AG04450 (cell line): ENCODE measurements at places on chromosomes 3 and 15. TPM values are rescaled to one million over a fixed set of nuclear protein-coding genes. Genes with fewer than 3 reads are reported as not detected.

Gene PLXND1
- 37.1 and 47.7 TPM in 2 replicates for polyA plus RNA-seq

Gene CCR8
- not detected in 2 replicates for polyA plus RNA-seq

Gene OR5K2
- not detected in 2 replicates for polyA plus RNA-seq

Gene DUOXA2
- polyA plus RNA-seq, result not detected in 2 replicates

Gene CEP70
- polyA plus RNA-seq, result 9.8 and 14.6 TPM in 2 replicates

Gene VPS13C
- 17.8 and 18.4 TPM in 2 replicates for polyA plus RNA-seq

Gene FETUB
- not detected in 2 replicates for polyA plus RNA-seq

Gene LPP
- polyA plus RNA-seq, result 64.2 and 76.3 TPM in 2 replicates

Gene NPAP1
- not detected in 2 replicates for polyA plus RNA-seq

Gene IFRD2
- 19.3 and 20.6 TPM in 2 replicates for polyA plus RNA-seq

Gene A4GNT
- polyA plus RNA-seq, result not detected in 2 replicates

Gene MCF2L2
- polyA plus RNA-seq, result not detected in 2 replicates

DNA sequence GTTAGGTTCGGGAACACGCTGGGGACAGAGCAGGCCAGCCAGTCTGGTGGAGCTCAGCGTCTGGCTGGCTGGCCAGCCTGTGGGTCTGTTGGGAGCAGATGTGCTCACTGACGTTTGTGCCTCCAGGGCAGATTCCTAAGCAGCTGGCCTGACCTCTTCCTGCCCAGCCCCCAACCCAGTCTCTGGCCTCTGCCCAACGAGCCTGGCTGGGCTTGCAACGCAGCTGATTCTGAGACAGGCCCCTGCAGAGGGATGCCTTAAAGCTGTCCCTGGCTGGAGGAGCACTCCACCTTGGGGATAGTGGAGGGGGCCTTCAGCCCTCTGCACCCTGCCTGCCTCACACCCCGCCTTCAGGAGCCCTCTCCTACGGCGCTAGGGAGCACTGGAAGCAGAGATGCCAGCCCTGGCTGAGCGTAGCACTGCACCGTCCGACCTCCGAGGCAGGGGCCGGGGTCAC, 46.0 kb downstream of the KLF13 start:
- peak; percentile 34 for DNase-seq

GRCh38 chr3:81218023-81218422, 543.4 kb downstream of the GBE1 start:
- DNase-seq, result no peak

GRCh38 chr15:44738340-44738984, 2.1 kb downstream of the TRIM69 start:
- DNase-seq, result peak; percentile 39

DNA sequence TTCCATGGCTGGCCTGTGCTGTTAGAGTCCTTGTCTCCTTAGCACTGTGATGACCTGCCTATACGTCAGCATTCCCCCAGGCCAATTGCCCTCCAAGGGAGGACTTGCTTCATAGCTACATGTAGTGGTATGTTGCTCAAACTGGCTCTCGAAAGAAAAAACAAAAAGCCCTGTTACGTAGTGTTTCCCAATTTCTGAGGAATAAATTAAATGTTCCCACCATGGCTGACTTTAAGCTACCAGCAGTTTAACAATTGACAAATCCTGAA, 54.6 kb downstream of the WNT7A start:
- DNase-seq, result no peak

DNA sequence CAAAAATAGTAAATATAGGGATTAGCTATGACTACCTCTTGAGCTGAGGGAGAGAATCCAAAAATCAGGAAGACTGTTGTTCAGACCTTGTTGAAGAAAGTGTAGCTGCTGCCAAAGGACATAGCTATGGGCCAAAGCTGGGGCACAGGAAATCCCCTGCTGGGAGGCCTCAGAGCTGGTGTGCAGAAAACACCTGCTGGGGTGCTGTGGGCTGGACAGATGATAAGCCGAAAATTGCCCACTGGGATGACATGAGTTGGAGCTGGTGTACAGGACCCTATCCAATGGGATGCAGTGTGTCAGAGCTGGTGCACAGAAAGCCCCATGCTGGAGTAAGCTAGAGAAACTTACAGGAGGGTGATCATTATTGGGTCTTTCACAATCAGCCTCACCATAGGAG, 121.9 kb downstream of the NEO1 start:
- no peak for DNase-seq

DNA sequence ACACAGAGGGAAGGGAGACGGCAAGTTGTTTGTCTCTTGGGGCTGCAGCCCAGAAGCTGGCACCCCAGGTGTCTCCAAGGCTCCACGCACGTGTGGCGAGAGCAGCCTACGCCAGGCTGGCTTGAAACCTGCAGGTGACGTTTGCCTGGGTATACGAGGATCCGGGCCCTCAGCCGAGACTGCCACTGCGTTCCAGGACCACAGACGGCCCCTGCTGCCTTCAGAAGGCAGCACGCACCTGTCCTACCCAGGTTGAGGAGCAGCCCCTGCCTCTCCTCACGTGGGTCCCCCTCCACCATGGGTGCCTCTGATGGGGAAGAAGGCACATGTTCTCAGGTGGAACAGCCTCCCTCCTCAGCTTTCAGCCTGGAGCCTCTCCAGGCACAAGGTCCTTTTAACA, 75.3 kb upstream of the PRR20G start:
- no peak for DNase-seq

GRCh38 chr15:67098768-67099282, 33.4 kb downstream of the SMAD3 start:
- DNase-seq, result no peak

DNA sequence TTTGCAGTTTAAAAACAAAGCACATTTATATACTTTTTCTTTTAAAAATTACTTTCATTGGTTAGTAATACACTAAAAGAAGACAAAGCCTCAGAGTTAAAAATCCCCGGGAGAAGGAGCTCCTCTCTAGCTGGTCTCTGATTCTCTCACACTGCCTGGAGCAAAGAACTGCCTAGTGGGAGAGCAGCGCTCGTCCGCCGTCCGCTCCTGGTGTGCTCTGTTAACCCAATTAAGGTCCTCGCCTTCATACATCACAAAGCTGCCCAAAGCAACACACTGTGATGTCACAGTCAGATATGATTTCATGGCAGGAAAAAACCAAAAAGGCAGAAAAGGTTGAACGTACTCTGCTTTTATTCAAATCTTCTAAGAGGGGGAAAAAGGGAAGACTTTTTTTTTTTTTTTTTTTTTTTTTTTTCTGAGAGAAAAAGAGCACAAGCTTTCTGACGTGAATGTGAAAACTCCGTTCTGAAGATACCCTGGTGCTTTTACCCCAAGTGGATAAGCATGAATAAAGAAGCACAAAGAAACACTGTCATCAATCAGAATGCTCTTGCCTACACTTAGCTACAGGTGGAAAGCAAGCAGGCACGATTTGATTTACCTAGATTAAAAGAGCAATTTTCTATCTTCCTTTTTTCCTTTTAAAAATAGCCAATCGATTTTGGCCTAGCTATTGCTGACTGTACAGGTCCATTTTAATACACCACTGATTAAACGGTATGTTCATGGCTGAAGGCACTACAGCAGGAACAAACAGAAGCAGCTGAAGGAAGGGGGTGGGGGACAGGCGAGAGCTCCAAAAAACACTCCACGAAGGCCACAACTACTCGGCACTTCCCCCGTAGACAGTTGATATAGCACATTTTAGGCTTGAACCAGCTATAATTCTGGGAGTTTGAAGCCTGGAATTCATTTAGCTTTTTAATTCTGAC, 115.2 kb downstream of the TIGIT start:
- DNase-seq, result no peak

DNA sequence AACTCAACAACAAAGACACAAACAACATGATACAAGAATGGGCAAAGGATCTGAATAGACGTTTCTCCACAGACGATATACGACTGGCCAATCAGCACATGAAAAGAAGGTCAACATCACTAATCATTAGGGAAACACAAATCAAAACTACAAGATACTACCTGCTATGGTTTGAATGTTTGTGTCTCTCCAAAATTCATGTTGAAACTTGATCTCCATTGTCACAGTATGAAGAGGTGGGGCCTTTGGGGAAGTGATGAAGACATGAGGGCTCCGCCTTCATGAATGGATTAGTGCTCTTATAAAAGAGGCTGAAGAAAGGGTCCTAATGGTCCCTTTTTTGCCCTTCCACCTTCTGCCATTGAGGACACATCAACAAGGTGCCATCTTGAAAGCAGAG, 32.3 kb downstream of the ACAP2 start:
- no peak for DNase-seq

GRCh38 chr3:73431183-73431900, 193.4 kb downstream of the PDZRN3 start:
- no peak for DNase-seq

- peak; percentile 74 for DNase-seq
Measured at GRCh38 chr15:32824777-32825176, 107.0 kb downstream of the GREM1 start.

- DNase-seq, result no peak
Measured at GRCh38 chr3:129429080-129429451, 630 bp upstream of the EFCAB12 start.

DNA sequence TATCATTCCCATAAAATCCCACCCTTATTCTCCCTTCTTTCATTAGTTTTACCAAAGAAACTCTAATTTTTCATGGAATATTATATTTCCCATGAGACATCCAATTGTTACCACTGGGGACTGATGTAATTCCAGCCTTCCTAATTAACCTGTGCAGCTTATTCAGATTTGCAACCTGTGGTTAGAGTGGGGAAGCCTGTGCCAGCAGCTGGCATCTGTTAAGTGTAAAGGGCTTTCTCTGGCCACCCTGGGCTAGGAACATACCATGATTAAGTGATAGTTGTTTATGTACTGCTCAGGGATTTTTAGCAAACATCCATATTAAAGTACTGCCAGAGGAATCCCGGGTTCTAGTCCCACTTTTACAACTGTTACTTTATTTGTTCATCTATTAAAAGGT, 78.2 kb downstream of the TPRG1 start:
- no peak for DNase-seq

- DNase-seq, result no peak
Measured at GRCh38 chr15:31403606-31404005, 77.0 kb downstream of the KLF13 start.

- DNase-seq, result no peak
Measured at GRCh38 chr3:152356870-152357276, 88.1 kb downstream of the MBNL1 start.

GRCh38 chr3:195715134-195715533, 5.6 kb upstream of the MUC20 start:
- DNase-seq, result no peak

DNA sequence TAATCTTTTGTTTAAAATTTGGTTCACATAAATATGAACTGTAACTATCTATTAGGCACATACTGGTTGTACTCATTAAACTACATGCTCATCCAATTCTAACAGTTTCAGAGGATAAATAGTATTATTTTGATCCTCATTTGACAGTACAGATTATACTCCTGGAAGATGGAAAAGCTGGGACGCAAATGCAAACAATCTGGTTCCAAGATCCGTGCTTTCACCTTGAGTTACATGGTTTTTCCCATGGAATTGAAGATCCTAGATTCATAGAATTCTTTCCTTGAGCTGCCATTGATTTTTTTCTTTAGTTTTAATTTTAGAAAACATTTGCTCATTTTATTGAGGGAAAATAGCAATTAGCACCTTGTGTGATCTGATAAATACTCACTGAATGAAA, 285.8 kb downstream of the ROBO2 start:
- no peak for DNase-seq

DNA sequence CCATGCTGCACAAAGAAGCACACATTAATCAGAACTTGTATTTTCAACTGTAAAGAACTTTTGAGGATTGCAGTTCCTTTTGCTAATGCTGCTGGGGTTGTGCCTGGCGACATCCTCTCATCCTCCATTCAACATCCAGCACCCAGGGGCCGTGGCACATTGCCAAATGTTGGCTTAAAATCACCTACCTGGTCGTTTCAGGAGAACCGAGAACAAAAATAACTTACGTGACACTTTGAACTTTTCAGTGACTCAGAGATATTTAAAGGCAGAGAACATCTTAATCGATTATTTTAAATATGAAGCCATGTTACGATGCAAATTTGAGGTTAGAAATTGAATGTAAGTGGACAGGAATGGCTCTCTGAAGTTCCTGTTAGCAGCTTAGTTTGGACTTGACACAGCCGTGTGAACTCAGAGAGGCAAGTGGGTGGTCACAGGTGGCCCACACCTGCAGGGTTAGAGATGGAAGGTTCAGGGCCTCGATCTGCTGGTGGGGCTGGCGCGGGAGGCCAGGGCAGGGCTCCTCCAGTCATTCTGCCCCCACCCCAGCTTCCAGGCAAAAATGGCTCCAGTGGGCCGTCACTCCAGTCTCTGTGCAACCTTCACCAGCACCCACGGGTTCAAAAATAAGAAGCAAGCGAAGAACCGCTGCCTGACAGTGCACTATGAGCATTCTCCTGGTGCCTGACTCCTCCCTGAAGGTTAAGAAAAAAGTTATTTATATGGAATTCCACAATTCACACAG, 12.2 kb downstream of the LRRK1 start:
- no peak for DNase-seq

DNA sequence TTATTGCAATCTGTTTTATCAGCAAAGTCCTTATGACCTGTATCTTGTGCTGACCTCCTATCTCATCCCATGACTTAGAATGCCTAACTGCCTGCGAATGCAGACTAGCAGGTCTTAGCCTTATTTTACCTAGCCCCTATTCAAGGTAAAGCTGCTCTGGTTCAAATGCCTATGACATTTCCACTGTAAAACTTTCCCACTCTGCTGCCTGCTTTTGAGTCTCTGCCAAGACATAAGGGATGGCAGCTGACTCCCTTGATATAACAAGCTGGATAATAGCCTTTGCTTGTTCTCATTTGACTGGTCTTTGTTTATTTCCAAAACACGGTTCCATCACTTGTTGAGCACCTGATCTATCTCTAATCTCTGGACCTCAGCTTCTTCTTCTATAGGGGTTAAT, 131.9 kb upstream of the STRIT1 start:
- no peak for DNase-seq

- no peak for DNase-seq
Measured at GRCh38 chr3:128226795-128227395, 73.6 kb downstream of the EEFSEC start.

DNA sequence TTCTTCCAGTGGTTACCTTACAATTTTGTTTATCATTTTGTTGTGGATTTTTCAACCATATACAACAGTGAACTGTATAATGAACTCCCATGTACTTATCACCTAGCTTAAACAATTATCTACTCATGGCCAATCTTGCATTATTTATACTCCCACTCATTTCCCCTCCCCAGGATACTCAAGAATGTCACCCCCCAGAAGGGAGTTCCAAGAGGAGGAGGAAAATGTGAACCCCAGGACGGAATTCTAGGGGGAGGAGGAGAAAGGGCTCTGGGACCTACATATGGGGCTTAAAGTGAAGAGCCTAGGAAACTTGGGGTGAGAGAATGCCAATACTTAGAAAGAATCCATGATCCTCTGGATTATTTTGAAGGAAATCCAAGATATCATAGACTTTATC, 59.3 kb downstream of the TSC22D2 start:
- no peak for DNase-seq
